ENCODE measurements at places on chromosomes 6 and 20. TPM values are rescaled to one million over a fixed set of nuclear protein-coding genes. Genes with fewer than 3 reads are reported as not detected.

GJA1 gene
- 775 TPM for total RNA-seq

DNA sequence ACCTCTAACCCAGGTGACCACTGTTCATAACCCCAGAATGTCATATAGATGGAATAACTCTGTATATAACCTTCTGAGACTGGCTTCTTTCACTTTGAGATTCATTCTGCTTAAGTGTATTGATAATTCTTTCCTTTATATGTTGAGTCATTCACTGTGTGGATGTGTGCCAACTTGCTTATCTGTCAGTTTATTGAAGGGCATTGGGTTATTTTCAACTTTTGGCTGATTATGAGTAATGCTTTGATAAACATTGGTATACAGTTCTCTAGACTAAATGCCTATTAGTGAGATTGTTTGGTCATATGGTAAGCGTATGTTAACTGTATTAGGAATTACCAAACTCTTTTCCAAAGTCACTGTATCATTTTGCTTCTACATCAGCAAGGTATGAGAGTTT lies 453.4 kb upstream of the SPTLC3 start:
- DNase-seq, result no peak

DNA sequence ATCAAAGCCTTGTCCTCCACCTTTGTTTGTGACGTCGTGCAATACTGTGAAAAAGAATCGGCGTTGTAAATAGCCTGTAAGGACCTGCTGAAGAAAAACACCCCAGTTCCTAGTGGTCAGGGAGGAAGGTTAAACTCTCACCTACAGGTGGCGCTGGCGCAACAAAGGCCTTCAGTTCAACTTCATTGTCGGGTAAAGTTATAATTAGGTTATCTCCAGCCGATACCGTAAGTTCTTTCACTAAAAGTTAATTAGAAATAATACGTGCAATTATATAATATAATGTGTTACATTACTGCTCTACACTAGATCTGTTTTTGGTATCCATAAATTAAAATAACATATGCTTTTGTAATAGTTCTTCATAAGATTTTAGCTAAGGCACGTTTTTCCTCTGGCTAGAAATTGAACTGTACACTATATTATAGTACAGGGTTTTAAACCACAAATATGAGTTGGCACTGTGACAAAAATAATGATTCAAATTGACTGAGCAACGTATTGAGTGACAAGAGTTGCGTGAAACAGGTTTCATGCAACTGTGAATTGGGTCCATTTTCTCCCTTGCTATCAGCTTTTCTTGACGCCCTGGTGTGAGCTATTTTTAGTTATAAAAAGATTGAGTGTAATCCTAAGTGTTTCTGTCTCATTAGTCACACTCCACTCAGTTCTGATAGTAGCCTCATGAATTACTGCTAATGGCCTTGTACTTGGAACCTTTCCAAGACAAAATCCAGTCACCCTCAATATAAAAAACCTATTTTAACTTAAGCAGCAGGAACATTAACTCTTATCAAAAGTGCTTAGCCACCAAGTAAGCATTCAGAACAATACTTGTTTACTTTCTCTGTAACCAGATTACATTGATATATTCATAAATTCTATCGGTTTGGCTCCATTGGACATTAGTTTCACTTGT lies 62.3 kb downstream of the KIAA0319 start:
- peak; percentile 81 for DNase-seq

DNA sequence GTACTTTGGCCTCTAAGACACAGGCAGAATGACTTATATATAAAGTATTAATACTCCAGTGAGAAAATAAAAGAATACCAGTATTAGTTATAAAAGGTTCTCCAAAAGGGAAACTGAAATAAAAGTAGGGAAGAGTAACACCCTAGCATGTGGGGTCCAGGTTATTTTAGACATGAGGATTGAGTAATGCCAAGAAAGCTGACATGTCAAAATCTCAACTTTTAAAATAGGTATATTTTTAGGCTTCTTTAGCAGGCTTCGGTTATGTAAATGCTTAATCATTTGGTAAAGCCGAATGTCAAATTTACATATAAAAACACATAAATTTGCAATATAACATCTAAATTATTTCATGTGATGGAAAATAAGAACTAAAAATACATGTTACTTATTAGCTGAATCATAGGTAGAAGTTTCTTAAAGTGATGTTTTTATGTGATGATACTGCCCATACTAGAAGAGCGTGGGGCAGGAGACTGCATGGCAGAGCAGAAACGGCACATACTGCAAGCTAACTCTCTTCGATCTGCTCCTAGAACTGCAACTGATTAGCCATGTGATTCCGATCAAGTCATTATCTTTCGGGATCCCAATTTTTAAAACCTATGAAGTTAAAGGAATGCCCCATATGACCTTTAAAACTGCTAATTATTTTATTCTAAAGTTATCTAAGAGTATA lies 129.4 kb upstream of the DST start:
- no peak for DNase-seq

TAGAP gene
- not detected for total RNA-seq

HLA-DRB5 gene
- total RNA-seq, result 1.0 TPM

UST gene
- 31.9 TPM for total RNA-seq

DNA sequence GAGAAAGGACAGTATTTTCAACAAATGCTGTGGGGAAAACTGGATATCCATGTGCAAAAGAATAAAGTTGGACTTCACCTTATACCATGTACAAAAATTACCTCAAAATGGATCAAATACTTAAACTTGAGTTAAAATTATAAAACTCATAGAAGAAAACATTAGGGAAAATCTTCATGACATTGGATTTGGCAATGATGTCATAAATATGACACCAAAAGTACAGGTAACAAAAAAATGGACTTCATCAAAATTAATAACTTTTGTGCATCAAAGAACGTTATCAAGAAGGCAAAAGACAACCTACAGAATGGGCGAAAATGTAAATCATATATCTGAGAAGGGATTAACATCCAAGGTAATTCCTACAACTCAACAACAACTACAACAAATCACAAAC lies 355.3 kb upstream of the SOX4 start:
- no peak for DNase-seq

- DNase-seq, result no peak
Observed at GRCh38 chr6:105095139-105095538, 84.7 kb downstream of the POPDC3 start.

- no peak for DNase-seq
Observed at GRCh38 chr20:48098866-48099265, 313.6 kb upstream of the SULF2 start.

JAG1 gene
- total RNA-seq, result 29.1 TPM

LTV1 gene
- total RNA-seq, result 46.9 TPM

HAO1 gene
- not detected for total RNA-seq

LPA gene
- 0.19 TPM for total RNA-seq

TNFRSF6B gene
- not detected for total RNA-seq

DNA sequence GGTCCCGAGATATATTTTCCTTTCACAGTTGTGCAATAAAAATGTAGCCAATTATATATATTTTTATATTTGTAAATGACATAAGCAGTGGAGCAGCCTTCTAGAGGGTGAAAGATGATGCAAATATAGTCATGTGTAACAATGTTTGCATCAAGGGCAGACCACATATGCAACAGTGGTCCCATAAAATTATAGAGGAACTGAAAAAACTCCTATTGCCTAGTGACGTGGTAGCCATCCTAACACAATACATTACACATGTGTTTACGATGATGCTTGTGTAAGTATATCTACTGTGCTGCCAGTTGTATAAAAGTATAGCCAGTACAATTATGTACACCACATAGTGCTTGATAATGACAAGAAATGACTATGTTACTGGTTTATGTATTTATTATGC lies 162.8 kb downstream of the ZFAND3 start:
- no peak for DNase-seq

All from H1 (cell line).